EH (cell line): ENCODE measurements at places on chromosomes 16 and 17.
A peak's percentile ranks its signal among the peaks of the same experiment; 100 is the strongest.

DNA sequence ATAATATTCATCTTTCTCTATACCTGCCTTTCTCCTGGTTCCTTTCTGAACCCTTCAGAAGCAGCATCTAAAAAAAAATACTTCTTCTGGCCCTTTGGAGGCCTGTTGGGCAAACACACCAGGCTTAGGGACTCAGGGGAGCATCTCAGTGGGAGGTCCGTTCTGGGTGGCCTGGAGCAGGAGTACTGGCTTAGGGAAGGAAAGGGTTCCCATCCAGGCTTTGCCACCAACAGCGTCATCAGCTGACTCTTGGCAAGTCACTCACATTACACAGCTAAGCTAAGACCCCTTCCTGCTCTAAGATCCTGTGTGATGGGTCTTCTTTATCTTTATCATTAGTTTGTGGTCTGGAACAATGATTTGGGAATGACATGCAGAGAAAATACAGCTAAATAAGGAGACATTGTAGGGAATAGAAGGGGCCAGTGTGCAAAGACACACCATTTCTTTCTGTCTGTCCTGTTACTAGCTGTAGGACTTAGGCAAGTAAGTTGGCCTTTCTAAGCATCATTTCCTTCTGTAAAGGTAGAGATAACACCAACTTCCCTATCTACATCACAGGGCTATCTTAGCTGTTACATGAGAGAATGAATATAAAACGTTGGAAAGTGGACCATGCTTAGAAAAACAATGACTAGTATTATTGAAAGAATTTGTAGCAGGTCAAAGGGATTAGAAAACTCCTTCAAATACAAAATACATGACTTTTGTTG, 9.9 kb downstream of the PCTP start:
- no peak for DNase-seq

- DNase-seq: no peak
Measured at GRCh38 chr17:65771704-65772103, 210.3 kb upstream of the AXIN2 start.

DNA sequence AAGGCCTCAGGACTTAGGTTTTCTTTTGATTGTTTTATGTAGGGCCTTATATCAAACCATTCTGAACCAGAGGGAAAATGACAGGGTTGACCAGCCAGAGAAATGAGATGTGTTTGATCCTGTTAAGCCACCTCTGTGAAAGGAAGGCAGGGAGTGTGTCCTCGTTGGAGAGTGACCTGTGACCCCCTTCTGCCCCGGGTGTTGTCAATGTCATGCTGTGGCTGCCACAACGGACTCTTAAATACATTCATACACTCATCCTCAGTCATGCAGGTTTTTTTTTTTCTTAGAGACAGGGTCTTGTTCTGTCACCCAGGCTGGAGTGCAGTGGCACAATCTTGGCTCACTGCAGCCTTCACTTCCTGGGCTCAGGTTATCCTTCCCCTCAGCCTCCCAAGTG, 6.1 kb downstream of the MYCBPAP start:
- DNase-seq: no peak

GRCh38 chr17:50244771-50245170, 29.5 kb upstream of the TMEM92 start:
- DNase-seq: no peak

- no peak for DNase-seq
Measured at GRCh38 chr17:35191001-35191695, 3.0 kb downstream of the SLC35G3 start.

GRCh38 chr16:50121721-50122445, 31.2 kb upstream of the TENT4B start:
- no peak for DNase-seq

GRCh38 chr16:15538507-15538906, 104.1 kb downstream of the BMERB1 start:
- no peak for DNase-seq

GRCh38 chr16:88131256-88131655, 180.0 kb downstream of the BANP start:
- DNase-seq: no peak

DNA sequence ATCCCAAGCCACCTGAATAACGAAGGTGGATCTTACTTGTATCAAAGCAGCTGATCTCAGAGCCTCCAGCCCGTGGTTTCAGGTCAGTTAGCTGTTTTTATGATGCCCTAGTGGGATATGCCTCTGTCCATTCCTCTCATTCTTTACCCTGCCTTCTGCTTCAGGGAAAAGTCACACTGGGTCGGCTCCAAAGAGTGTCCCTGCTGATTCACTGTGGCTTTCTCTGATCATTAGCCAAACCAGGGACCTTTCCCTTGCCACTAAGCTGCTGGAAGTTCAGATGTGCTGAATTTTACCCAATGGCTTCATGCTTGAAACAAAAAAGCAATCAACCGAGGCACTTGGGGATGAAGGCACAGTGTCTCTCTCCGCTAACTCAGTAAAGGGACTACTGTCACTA, 170.2 kb upstream of the SALL1 start:
- peak; percentile 44 for DNase-seq

GRCh38 chr17:32287804-32288511, 22.3 kb downstream of the RHBDL3 start:
- no peak for DNase-seq
